ENCODE measurements at places on chromosomes 2 and 18. TPM values are rescaled to one million over a fixed set of nuclear protein-coding genes. Genes with fewer than 3 reads are reported as not detected.

The DSG1 gene
- not detected for total RNA-seq

The C2orf78 gene
- not detected for total RNA-seq

The G6PC2 gene
- not detected for total RNA-seq

The APCDD1 gene
- total RNA-seq: not detected

The FAP gene
- total RNA-seq: 269 TPM

The SNRNP27 gene
- 69.3 TPM for total RNA-seq

The TEKT4 gene
- total RNA-seq: not detected

The KCNF1 gene
- total RNA-seq: 0.97 TPM

The SERPINB10 gene
- total RNA-seq: not detected

The UGT1A6 gene
- total RNA-seq: not detected

The GPC1 gene
- total RNA-seq: 101 TPM

The SEH1L gene
- 36.5 TPM for total RNA-seq

The GLS gene
- total RNA-seq: 362 TPM

The PCARE gene
- not detected for total RNA-seq

The TXNDC2 gene
- total RNA-seq: not detected

The E2F6 gene
- total RNA-seq: 12.8 TPM

The MAP3K19 gene
- total RNA-seq: not detected

The ICA1L gene
- total RNA-seq: 8.1 TPM

The QPCT gene
- 37.4 TPM for total RNA-seq

The SAG gene
- total RNA-seq: not detected

The CHRNA1 gene
- not detected for total RNA-seq

The DNER gene
- 0.65 TPM for total RNA-seq

The IKZF2 gene
- total RNA-seq: 13.5 TPM

The LRATD1 gene
- total RNA-seq: 1.2 TPM

The LRRTM4 gene
- total RNA-seq: not detected

The FABP1 gene
- not detected for total RNA-seq

The TUBB8B gene
- total RNA-seq: not detected

The DPP10 gene
- total RNA-seq: not detected

The FHOD3 gene
- 10.1 TPM for total RNA-seq

The GRHL1 gene
- total RNA-seq: 0.38 TPM

The RAD51AP2 gene
- total RNA-seq: not detected

The PLEK gene
- not detected for total RNA-seq

The SPATA3 gene
- not detected for total RNA-seq

The IMPACT gene
- 61.5 TPM for total RNA-seq

The AFF3 gene
- 0.76 TPM for total RNA-seq

The GTF2A1L gene
- total RNA-seq: 0.13 TPM

The MPP4 gene
- 3.8 TPM for total RNA-seq

The C2orf72 gene
- total RNA-seq: 0.11 TPM

The ALPP gene
- total RNA-seq: not detected

The PAIP2B gene
- under 0.01 TPM for total RNA-seq

The CCDC74B gene
- total RNA-seq: 3.8 TPM

The ATP6V1B1 gene
- total RNA-seq: not detected

The ABCG8 gene
- not detected for total RNA-seq

The GALNT5 gene
- total RNA-seq: 114 TPM

The CLEC4F gene
- not detected for total RNA-seq

The HOXD9 gene
- 7.0 TPM for total RNA-seq
